ENCODE measurements at places on chromosomes 1 and 21.

- DNase-seq, result no peak
Measured at GRCh38 chr1:38191461-38191860, 144.9 kb upstream of the POU3F1 start.

- no peak for DNase-seq
Measured at GRCh38 chr1:185920602-185921001, 186.4 kb downstream of the HMCN1 start.

DNA sequence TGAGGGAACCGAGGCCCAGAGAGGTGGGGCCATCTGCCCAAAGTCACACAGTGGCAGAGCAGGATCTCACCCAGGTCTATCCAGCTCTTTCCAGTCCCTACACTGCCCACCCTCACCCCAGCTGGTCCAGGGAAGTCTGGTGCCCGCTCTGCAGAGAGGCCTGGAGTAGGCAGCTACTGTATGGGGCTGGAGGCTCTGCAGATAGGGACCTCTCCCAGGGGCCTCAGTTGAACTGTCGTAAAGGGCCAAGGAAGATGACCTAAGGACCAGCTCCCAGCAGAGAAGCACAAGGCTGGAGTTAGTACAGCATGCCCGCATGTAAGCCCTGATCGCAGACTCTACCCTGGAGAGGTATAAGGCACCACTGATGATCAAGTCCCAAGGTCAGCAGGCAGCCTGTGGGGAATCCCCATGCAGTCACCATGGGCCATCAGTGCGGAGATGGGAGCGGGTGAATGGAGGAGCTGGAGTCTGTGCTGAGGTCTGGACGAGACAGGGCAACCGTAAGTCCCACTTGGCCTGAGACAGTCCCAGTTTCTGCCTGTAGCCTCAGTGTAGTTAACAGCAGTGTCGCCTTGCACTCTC lies 320.2 kb downstream of the MATN1 start:
- no peak for DNase-seq

- no peak for DNase-seq
Measured at GRCh38 chr1:1355416-1355815, 2.9 kb downstream of the MXRA8 start.

DNA sequence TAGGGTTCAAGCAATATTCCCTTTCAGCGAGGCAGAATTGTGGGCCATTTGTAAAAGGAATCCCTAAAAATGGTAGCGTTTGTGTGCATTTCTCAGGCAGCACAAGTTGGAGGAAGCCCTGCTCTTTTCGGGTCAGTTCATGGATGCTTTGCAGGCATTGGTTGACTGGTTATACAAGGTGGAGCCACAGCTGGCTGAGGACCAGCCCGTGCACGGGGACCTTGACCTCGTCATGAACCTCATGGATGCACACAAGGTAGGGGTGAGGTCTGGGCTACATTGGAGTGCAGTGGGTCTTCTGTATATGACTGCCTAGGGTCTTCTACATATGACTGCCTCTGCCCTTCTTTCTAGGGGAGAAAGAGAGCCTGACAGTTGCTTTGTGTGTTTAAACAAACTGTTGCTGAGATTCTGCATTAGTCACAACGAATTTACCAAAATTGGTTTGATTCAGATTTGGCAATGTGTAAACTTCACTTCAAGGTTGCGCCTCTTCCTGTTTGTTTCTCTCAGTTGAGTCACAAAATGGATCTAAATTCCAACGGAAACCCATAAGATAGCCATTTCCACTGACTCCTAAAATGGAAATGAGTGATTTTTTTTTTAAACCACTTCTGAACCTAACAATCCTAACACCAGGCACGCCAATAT lies 40.4 kb upstream of the BMP8A start:
- no peak for DNase-seq

DNA sequence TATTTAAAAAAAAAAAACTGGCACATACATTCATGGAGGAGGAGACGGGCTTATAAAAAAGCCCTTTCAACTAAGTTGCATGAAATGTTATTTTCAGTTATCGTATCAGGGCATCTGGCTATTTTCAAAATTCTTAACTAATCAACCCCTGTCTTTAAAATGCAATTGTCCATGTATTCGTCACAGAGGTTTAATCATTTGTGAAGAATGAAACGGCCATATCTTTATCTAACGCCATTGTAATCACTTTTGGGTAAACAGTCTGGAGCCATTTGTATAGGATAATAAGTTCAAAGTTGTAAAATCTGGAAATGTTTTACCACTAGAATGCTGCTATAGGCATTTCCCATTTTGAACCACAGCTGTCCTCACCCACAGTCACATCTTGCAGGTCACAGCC lies 30.4 kb downstream of the SLC30A10 start:
- DNase-seq, result no peak

DNA sequence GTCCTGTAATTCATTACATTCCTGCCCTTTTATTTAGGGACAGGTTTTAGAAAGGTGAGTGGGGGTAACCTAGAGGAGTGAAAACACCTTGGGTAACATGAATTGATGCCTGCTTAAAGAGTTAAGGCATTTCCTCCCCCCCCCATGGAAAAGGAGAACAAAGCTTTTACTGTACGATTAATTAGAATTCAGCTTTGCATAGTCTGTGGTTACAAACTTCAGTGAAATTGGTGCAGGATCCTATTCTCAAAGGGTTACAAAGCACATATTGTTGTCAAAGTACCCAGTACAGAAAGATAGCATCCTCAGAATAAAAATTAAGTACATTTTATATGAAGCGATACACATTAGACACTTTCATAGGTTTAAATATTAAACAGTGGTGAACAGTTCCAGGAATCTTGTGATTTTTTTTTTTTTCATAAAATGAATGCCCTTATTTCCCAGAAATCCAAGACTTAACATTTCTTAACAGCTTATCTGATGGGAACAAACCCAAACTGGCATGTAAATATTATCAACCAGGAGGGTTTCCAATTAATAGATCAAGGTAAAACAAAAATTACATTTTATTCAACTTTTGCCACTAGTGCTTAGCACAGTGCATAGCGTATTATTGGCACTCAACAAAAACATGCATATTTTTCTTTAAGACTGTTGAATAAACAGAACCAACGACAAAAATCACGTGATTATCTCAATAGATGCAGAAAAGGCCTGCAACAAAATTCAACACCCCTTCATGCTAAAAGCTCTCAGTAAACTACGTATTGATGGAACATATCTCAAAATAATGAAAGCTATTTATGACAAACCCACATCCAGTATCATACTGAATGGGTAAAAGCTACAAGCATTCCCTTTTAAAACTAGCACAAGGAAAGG lies 172.7 kb downstream of the PDE4B start:
- DNase-seq, result no peak

DNA sequence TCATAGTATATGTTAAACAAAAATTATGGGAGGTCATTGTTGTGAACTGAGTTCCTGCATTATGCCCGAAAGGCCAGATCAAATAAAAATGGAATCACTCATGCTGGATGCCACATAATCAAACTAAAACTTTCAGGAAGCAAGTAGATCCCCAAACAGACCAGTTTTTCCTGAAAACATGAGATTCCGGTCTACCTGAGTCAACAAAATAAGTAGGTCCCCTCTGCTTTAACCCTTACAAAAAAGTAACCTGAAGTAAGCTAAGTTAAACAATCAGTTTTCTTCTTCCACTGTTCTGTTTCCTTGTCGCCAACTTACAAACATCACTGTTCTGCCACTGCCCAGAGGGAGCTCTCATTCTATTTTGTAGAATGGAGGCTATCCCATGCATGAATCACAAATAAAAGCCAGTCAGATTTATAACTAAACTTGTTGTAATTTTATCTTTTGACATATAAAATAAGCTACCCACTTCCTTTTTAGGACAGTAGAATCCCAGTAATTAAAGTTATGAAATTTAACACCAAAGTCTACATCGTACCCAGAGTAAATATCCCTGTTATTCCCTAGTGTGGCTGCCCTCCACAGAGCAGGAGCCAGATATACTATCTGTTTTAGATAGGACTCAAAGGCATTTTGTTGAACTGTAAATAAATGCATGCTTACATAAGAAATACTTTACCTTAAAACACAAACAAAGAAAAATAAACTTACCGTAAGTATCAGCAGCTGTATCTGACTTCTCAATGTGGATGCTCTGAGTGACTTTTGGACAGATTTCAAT lies 149.4 kb downstream of the TIAM1 start:
- no peak for DNase-seq

DNA sequence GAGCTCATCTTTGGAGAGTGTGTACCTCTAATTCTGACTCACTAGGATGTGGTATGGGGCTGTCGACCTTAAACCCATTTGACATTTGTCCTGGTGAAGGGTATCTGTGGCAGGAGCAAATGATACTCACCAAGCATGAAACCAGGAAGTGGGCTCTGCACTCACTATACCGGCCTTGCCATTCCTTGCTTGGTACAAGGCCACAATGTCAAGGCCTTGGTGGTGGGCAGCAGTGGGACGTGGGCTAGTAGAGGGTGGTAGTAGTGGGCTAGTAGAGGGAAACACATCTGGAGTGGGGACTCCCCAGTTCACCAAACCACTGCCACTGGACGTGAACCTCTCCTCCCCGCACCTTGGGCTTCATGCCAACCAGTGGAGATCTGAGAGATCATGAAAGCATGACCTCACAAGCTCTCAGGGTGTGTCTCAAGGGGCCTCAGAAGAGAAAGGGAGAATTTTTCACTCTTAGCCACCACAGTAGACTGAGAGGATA lies 11.5 kb downstream of the TNFSF4 start:
- peak; percentile 4 for DNase-seq

GRCh38 chr1:115873184-115873583 lies 32.3 kb upstream of the NHLH2 start:
- DNase-seq, result no peak

DNA sequence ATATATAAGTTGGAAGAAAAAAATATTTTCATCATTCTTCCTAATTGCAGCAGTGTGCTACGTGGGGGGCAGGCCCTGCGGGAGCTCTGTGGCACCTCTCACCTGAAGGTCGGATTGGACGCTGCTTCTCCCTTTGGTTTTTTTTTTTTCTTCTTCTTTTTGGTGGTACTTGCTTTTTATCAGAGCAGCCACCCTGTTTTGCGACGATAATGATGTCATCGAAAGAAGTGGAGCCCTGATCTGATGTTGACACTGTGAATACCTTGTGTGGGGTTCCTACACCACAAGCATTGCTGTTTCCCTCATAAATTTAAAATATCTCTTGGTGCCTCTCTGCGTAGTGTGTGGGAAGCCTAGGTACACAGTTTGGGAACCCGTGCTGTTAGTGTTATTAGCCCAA lies 5.5 kb downstream of the TRAPPC10 start:
- DNase-seq, result peak; percentile 67

- DNase-seq, result peak; percentile 20
Measured at GRCh38 chr1:39933956-39934941, 20.7 kb upstream of the MFSD2A start.

DNA sequence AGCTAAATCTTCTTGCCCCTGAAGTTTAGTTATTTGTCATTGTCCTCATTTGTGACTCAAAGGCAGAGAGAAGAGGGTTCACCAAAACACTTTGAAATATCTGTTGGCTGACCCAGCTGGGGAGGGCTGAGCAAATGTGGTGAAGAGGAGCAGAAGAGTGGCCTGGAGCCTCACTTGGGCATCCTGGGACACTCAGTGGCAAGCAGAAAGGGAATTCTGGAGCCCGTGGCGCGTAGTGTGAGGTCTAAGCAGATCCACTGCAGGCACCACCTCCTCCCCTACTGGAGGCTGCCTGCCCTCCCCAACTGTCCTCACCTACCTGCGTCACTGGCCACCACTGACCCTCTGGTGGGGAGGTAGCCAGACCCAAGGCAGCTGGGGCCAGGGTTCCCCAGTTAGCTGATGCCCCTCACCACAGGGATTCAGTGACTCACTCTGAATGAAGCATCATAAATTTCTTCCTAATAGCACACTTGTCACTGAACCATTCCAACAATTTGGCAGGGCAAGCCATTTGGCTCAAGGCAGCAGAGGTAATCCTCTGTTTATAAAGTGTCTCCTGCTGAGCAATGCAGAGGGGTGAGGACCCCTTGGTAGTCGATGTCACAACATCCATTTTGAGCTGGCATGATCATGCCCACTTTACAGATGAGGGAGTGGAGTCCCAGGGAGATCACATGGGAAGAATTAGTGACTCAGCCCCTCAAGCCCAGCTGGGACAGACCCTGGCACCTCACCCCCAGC lies 80.3 kb downstream of the NENF start:
- no peak for DNase-seq

GRCh38 chr1:227428803-227429202 lies 110.5 kb upstream of the CDC42BPA start:
- DNase-seq, result no peak

DNA sequence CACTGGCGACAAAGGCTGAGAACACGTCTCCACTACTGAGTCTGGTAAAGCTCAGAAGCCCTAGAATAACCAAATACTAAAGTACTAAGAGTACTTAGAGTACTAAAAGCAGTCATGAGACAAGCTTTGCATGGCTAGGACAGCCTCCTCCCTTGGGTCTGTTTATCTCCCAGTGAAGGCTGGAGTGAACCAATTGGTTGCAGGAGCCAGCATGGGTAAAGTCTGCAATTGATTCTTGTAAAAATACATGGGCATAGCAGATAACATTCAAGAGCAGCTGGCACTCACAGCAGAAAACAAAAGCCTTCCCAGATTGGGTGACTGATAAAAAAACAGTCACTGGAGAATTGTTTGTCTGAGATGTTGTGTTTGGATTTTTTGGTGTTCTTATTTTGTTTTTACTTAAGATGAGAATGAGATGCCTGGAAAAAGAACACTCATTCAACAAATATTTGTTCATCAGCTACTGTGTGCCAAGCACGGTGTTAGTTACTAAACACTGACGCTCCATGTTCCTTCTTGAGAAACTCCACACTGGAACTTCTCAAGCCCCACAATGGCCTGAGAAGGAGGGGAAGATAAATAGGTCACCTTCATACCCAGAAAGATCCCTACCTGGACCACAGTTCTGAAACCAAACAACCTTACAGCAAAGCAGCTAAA lies 3.7 kb downstream of the IRF6 start:
- DNase-seq, result peak; percentile 97

DNA sequence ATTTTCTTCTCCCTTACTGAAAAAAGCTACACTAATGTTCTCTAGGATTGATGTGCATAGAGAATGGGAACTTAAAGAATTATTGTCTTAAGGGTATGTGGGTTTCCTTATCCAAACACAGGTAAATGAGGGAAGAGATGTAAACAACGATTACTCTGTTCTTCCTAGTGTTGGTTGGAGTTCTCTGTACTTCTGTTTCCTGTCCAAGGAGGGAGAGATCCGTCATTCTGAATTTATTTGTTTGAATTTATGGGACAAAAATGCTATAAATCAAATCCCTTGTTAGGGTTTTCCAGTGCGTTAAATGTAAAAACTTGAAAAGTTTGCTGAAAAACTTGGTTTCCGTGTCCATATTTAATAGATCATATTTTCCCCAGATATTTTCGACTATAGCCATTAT lies 29.6 kb downstream of the LAMC1 start:
- no peak for DNase-seq

GRCh38 chr1:52913014-52913413 lies 8.5 kb downstream of the ECHDC2 start:
- no peak for DNase-seq
